ENCODE measurements at places on chromosomes 4 and X.

- no peak for DNase-seq
These were observed 150.2 kb upstream of the MAMLD1 start for GRCh38 chrX:150212672-150213480.

DNA sequence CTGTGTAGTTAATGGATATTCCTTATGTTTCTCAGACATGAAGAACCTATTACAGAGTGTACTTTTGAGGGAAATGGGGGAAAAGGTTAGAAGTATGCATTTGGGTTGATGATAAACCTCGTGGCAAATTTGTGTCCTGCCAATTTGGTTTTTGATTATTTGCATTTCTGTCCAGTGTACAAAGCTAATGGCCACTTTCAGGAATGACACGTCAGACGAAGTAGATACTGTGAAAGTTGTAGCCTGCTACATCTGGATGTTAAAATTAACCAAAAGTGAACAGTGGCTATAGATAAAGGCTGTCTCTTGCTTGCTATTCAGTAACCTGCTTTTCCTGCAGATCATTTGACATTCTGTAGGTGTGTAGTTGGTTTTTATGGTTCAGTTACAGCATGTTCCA is 1.0 kb downstream of the PRDX4 start:
- DNase-seq = no peak

- DNase-seq = no peak
These were observed 10.1 kb upstream of the BMP2K start for GRCh38 chr4:78766026-78766425.

GRCh38 chr4:12965334-12965733 is 518.8 kb downstream of the RAB28 start:
- DNase-seq = no peak

DNA sequence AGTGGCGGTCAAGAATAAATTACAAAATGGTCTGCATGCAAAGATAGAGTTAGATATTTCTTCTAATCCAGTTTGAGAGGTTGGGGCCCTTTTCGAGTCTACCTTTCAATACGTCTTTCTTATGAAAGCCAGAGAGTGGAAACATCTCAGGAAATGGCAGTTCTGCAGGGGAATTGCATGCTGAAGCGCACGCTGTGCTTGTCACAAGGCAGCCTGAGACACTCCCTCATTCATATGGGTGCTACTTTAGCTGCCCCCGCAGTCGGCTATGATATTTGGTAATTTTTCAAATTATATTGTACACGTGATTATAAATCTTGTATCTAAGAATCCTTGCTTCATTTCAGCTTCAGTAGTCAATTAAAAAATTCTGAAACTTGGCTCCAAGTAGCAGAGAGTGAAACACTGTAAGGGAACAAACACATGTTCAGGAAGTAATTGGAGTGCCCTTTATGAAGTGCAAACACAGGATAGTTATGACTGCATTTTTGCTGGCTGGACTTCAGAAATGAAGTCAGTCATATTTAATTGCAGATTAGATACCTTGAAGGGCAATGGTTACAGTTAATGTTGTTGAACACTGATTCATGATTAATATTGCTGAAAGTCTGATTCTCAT is 145.5 kb upstream of the NAP1L5 start:
- no peak for DNase-seq

- no peak for DNase-seq
These were observed 51.8 kb downstream of the SCML1 start for GRCh38 chrX:17788956-17789562.

GRCh38 chr4:184645904-184646610 is 3.2 kb downstream of the CASP3 start:
- no peak for DNase-seq

- no peak for DNase-seq
These were observed 193.0 kb downstream of the TRIML1 start for GRCh38 chr4:188332265-188332664.

GRCh38 chrX:40831750-40832149 is 96.4 kb upstream of the MED14 start:
- DNase-seq = no peak

DNA sequence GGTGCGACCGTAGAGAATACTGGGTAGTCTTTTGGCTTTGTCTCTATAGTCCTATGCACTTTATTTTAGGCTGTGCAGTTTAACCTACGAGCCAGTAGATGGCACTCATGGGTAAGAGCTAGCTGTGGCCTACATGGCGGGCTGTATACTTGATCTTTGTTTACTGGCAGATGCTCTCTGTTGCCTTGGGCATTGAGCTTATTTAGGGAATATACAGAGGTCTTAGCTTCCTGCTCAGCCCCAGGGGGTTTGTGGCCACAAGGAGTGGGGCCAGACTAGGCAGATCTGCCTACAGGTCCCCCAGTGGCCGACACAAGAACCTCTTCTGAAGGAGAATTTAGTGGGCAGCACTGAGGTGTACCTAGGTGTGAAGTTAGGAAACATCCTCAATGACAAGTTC is 227.6 kb upstream of the HDX start:
- DNase-seq = peak; percentile 25

GRCh38 chr4:17166954-17167353 is 268.5 kb upstream of the LDB2 start:
- no peak for DNase-seq

- DNase-seq = no peak
These were observed 49.7 kb upstream of the SLC16A2 start for GRCh38 chrX:74371425-74372222.

DNA sequence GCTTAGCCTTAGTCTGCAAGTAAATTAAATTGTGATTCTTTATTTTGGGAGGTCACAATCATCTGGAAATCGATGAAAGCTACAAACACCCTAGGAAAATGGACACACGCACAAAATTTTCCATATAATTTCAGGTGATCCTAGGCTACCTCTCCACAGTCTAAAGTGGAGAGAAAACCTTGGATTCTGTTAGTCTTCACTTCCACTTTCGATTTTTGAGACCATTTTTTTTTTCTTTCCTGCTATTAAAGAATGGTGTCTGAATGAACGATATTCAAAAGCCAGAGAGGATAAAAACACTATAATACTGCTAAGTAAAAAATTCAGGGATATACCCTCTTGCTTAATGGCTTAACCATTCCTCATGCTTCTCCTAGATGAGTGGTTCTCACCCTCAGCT is 1.7 kb downstream of the FBXL5 start:
- no peak for DNase-seq

GRCh38 chrX:21408307-21408706 is 34.1 kb downstream of the CNKSR2 start:
- no peak for DNase-seq

- peak; percentile 85 for DNase-seq
These were observed 29.2 kb upstream of the ASMTL start for GRCh38 chrX:1481636-1482529.

GRCh38 chr4:19650903-19651864 is 600.5 kb upstream of the SLIT2 start:
- DNase-seq = no peak

DNA sequence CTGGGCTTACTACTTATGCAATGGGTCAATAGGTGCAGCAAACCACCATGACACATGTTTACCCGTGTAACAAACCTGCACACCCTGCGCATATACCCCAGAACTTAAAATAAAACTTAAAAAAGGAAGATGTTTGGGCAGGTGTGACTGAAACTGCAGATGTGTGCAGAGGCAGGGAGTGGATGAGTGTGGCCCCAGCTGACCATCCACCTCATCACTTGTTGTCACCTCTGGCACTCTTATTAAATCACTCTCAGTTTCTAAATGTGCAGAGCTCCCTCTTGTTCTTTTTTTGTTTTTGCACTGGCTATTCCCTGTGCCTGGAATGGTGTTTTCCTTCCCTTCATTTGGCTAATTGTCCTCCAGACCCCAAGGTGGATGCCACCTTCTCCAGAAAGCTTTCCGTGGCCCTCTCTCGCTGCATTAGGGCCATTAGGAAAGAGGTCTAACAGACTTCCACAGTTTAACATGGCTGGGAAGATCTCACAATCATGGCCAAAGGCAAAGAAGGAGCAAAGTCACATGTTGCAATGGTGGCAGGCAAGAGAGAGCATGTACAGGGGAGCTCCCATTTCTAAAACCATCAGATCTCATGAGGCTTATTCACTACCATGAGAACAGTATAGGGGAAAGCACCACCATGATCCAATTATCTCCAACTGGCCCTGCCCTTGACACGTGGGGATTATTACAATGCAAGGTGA is 58.5 kb downstream of the SLC2A9 start:
- no peak for DNase-seq

- DNase-seq = no peak
These were observed 88.2 kb downstream of the ABCB7 start for GRCh38 chrX:75067931-75068330.

- no peak for DNase-seq
These were observed 99.9 kb upstream of the KLHL13 start for GRCh38 chrX:118216509-118216908.

DNA sequence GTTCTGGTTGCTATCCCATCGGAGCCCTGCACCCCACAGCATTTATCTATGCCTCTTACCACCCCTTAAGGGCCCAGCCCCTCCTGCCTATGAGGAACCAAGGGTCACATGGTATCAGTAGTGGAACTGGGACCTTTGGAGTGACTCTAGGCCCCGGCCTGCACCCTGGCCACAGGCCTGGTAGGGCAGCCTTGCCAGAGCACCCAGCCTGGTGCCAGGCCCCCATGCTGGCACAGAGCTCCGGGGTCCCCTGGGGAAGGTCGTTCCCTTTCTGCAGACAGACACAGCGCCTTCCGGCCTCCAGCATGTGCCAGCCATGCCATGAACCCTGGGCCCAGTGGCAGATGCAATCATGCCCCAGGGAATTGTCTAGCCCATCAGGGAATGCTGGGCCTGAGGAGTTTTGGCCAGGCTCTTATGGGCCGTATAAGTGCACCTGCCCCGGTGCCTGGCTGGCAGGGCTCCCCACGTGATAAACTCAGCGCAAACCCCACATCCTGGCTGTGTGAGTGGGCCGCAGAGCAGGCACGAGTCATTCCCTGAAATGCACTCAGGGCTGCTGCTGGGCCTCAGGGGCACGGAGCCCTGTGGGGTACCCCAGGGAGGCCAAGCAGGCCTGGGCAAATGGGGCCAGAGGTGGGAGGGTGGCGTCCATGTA is 19.8 kb upstream of the ADD1 start:
- DNase-seq = no peak

DNA sequence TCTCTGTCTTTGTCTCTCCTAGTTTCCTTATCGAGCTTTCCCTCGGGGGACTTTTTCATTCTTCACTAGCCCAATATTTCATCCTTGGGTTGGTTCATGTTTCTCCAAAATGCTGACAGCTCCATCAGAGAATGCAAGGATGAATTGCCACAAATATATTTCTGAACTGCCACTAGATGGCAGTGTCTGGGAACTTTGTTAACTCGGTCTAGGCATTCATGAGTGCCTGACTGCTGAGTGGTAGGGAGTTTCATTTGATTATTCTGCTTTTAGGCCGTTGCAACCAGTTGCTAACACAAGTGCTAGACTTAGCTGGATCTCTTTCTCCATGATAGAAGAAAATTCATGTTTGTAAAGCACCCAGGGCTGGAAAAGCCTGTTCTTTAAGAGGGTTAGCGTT is 73.5 kb upstream of the RAP2C start:
- DNase-seq = no peak

- DNase-seq = no peak
These were observed 16.7 kb downstream of the BLOC1S4 start for GRCh38 chr4:6732441-6733357.

GRCh38 chr4:104272966-104273365 is 221.7 kb downstream of the CXXC4 start:
- DNase-seq = no peak

DNA sequence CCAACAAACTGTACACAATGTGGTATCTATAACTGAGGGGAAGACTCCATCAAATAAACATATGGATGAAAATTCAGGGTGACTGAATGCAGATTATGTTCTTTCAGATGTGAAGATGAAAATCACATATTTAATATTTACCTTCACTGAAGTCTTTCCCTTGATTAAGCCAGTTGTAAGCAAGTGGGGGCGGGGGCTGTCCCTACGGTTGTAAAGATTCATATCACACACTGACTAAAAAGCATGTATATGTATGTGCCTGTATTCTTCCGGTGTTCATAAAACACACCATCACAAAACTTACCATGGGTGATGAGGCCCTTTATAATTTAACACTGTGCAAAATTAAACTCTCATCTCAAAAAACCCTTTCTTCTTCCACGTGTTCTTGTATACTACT is 1.3 kb downstream of the TAB3 start:
- peak; percentile 70 for DNase-seq

DNA sequence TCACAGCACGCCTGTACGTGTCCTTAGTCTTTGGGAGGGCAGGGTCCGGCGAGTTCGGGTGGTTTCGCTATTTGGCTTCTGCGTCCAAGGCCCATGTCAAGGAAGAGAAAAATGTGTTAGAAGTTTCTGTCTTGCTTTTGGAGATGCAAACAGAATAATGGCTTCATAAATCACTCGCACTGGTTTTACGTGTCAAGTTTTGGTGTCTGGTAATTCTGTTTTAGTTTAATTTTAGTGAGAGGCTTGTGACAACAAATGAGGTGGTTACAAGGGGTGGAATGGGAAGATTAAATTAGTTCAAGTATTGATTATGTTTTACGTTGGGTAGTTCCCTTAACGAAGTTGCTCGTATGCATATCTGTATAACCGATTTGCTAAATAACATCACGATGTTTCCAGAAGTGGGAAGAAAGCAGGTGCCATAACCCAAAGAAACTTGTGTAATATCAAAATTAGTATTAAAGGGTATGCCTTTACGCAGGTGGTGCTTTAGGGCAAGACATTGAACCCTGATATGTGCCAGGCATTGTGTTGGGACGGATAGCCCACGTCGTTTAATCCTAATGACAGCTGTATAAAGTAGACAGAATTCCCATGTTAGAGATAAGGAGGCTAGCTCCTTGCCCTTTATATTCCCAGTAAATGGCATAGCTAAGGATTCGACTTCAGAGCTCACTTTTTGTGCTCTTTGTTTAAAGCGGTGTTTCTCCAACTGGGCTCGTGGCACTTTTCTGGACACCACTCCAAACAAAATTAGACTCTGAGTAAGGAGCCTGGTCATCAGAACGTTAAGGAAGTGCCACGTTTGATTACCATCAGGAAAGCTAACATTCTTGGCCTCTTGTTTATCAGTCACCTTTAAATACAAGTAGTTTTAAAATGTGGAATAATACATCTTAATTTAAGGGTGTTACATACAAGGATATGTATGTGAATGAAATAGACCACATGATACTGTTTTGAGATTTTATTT is 843 bp downstream of the RPL34 start:
- DNase-seq = no peak

GRCh38 chrX:19133231-19133630 is 11.0 kb upstream of the ADGRG2 start:
- DNase-seq = no peak

DNA sequence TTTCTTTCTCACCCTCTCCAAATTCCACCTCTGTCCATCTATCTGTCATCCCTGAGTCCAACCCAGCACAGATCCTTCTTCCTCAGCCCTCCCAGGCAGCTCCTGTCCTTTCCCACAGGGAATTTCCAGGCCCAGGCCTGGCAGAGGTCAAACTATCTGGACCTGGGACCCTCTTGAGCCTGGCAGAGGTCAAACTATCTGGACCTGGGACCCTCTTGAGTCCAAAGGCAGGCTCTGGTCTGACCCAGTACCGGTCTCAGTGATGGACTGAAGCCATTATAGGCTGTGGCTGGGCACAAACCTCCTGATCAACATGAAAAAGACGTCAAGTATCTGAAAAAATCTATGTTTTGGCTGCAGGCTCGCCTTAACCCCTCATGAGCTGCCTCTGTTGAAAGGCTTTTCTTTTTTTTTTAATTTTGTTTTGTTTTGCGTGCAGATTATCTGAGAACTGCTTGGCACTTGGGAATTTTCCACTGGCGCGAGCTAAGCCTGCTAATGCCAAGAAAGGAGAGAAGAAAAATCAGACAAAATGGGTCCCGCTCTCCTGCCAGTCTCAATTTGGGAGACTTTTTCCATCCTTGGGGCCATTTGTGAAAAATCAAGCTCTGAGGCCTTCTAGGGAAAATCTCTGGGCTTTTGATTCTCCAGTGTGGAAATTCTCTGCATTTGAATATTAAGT is 31.2 kb downstream of the MSX1 start:
- no peak for DNase-seq

GRCh38 chr4:6694177-6694901 is 661 bp downstream of the S100P start:
- no peak for DNase-seq
